ENCODE measurements at places on chromosomes 16 and 17.

- DNase-seq = no peak
These were observed 43.7 kb downstream of the PPL start for GRCh38 chr16:4893103-4893862.

GRCh38 chr17:76106703-76107102, 3.1 kb upstream of the EXOC7 start:
- no peak for DNase-seq

DNA sequence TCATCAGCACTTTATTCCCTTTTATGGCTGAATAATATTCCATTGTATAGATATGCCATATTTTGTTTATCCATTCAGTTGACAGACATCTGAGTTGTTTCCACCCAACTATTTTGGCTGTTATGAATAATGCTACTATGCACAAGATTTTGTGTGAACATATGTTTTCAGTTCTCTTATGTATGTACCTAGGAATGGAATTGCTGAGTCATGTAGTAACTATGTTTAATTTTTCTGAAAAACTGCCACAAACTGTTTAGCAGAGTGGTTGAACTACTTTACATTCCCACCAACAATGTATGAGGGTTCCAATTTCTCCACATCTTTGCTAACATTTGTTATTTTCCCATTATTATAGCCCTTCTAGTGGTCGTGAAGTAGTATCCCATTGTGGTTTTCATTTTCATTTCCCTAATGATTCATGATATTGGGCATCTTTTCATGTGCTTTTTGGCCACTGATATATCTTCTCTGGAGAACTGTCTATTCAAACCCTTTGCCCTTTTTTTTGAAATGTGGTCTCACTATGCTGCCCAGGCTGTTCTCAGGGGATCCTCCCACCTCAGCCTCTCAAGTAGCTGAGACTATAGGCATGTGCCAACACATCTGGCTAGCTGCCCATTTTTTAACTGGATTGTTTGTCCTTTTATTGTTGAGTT, 26.3 kb downstream of the SMURF2 start:
- no peak for DNase-seq

DNA sequence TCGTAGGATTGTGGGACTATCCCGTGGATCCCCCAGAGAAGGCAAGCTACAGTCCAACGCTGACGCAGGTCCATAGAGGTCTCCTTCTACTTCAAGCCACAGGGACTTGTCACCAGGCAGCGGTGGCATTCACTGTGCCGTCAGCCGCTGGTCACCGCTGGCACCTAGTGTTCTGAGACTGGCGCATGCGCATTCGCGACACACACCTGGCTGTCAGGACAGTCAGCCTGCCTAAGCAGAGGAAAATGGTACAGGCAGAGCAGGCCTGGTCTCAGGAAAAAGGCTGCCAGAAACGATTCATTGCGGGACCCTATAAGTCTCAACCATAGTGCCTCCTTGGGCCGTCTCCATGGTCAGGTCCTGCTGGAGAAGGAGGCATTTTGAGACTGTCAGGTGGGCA, 138.0 kb upstream of the WSB1 start:
- DNase-seq = no peak

DNA sequence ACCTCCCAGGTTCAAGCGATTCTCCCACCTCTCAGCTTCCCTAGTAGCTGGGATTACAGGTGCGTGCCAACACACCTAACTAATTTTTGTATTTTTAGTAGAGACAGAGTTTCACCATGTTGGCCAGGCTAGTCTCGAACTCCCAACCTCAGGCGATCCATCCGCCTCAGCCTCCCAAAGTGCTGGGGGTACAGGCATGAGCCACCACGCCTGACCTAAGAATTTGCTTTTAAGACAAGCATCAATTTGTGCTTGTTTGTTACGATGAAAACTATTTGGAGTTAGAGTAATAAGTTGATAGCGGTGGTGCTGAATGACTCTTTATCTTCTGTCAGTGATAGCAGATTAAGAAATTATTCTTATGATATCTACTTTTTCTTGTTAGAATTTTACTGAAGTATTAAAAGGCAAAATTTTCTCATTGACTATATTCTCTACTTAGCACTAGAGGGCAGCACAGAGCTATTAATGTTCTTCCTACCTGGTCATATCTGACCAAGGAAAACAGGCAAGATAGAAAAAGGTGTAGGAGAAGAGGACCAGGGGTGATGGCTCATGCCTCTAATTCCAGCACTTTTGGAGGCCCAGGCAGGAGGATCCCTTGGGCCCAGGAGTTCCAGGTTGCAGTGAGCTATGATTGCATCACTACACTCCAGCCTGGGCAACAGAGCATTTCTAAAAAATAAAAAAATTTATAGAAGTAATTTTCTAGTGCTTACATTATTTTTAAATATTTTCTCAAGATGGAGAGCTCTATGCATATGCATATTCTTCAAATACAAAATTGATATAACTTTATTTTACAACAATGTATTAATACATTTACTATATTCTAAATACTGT, 24.5 kb downstream of the STXBP4 start:
- no peak for DNase-seq

GRCh38 chr17:64262198-64262999, 661 bp downstream of the TEX2 start:
- DNase-seq = no peak

- DNase-seq = no peak
These were observed at the start of gene GRIN2C for GRCh38 chr17:74859459-74860228. GRIN2C (minus strand) TSS chr17:74859885; CDS start chr17:74855092, 4,793 bp downstream.

GRCh38 chr17:48542698-48543106, 2.2 kb downstream of the HOXB2 start:
- DNase-seq = no peak
